ENCODE measurements at places on chromosomes 5 and 9. TPM values are rescaled to one million over a fixed set of nuclear protein-coding genes. Genes with fewer than 3 reads are reported as not detected.

GRCh38 chr5:142716963-142717362 is 31.1 kb upstream of the FGF1 start:
- no peak overlapping the region for H3K4me3 ChIP-seq
- DNase-seq = peak; percentile 28
- no peaks in the 10 kb centered on the region for H3K27me3 ChIP-seq
- no peak overlapping the region for H3K27ac ChIP-seq
- H3K4me1 ChIP-seq = peaks cover 5% of the 10 kb centered on the region
- H3K36me3 ChIP-seq = no peaks in the 10 kb centered on the region

GRCh38 chr5:37918424-37918823 is 78.6 kb upstream of the GDNF start:
- peak; percentile 16 for DNase-seq
- H3K36me3 ChIP-seq = no peaks in the 10 kb centered on the region
- no peaks in the 10 kb centered on the region for H3K4me1 ChIP-seq
- H3K27me3 ChIP-seq = peaks cover 3% of the 10 kb centered on the region
- no peak overlapping the region for H3K4me3 ChIP-seq

DNA sequence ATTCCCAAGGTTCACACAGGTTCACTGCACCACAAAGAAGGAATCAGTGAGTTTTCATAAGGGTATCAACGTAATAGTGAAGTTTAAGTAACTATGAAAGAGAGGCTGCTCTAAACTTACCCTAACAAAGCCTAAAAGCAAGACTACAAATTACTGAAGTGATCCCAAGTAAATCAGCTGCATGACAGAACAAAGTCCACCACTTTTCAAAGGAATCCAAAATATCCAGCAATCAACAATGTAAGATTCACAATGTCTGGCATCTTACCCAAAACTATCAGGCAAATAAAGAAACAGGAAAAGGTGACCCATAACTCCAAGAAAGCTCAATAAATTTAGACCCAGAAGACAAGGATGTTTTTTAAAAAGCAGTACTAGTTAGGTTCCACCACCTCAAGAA is 70.1 kb downstream of the GNAQ start:
- H3K4me1 ChIP-seq = no peaks in the 10 kb centered on the region
- no peak overlapping the region for H3K27ac ChIP-seq
- H3K4me3 ChIP-seq = no peak overlapping the region
- no peaks in the 10 kb centered on the region for H3K27me3 ChIP-seq
- H3K36me3 ChIP-seq = no peaks in the 10 kb centered on the region
- no peak for DNase-seq

DNA sequence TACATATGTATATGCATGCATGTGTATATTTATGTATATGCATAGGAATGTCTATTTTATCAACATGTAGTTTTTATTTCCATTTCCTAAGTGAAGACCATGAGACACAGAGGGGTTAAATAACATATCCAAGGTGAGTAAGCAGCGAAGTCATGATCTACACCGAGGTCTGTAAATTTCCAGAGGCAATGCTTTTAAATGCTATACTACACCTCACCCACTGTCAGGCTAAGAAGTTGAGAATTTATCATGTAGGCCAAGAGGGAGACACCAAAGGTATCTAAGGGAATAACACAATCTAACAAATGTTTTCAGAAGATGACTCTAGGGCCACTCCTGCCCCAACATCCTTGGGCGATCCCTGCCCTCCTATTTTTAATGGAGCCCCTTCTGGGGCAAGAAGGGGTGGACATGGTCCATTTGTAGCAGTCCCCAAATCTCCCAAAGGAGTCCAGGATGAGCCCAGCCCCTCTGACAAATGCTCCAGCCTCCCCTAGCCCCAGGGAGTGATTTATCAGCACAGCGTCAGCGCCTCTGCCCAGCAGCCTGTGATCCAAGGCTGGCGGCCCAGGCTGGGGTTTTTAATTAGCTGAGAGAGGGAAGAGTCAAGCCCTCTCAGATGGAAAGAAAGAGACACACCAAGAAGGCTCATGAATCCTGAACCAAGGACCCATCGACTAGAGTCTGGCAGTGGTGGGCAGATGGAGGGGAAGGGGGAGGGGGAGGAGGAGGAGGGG is 339.9 kb downstream of the ASTN2 start:
- no peaks in the 10 kb centered on the region for H3K27me3 ChIP-seq
- H3K4me3 ChIP-seq = no peak overlapping the region
- H3K27ac ChIP-seq = no peak overlapping the region
- H3K4me1 ChIP-seq = no peaks in the 10 kb centered on the region
- no peaks in the 10 kb centered on the region for H3K36me3 ChIP-seq

Gene SNCB
- polyA plus RNA-seq = 0.39 TPM

Gene PCDHB12
- 1.2 TPM for polyA plus RNA-seq

Gene SH2D3C
- 7.4 TPM for polyA plus RNA-seq

Gene SLC36A2
- not detected for polyA plus RNA-seq

Gene LHX2
- 0.12 TPM for polyA plus RNA-seq

Gene IL5
- 0.07 TPM for polyA plus RNA-seq

All from large intestine (tissue), 12 donors.